GM03348 (cell line): ENCODE measurements at places on chromosomes 1 and 21.

DNA sequence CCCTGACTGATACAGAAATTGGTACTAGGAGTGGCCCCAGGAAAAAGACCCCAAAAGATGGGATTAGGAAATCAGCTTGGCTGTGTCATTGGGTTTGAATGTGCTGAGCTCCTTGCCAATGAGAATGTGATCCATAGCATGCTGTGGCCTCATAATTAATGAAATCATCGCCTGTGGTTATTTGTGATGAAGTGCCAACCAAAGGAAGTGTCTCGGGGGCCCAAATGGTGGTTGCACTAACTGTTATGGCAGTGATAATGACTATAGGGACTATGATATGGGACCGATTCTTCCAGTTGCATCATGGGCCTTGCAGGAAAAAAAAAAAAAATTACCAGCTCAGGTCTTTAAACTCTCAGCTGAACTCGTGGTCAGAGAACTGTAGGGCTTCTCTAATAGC is 15.4 kb upstream of the ZDHHC18 start:
- DNase-seq: no peak

DNA sequence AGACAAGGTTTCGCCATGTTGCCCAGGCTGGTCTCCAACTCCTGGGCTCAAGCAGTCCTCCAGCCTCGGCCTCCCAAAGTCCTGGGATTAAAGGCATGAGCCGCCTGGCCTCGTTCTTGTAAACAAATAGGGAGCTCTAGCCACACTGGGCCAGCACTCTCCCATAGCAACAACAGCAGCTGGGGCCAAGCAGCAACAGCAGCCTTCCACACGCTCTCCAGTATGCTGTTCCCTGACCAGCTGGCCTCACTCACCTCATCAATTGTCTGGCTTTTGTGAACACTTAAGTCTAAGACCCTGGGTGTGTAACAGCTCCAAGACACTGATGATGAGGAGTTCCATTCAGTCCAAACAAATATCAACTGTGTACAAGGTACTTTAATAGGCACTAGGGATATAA is 16.9 kb upstream of the GLIS1 start:
- no peak for DNase-seq

DNA sequence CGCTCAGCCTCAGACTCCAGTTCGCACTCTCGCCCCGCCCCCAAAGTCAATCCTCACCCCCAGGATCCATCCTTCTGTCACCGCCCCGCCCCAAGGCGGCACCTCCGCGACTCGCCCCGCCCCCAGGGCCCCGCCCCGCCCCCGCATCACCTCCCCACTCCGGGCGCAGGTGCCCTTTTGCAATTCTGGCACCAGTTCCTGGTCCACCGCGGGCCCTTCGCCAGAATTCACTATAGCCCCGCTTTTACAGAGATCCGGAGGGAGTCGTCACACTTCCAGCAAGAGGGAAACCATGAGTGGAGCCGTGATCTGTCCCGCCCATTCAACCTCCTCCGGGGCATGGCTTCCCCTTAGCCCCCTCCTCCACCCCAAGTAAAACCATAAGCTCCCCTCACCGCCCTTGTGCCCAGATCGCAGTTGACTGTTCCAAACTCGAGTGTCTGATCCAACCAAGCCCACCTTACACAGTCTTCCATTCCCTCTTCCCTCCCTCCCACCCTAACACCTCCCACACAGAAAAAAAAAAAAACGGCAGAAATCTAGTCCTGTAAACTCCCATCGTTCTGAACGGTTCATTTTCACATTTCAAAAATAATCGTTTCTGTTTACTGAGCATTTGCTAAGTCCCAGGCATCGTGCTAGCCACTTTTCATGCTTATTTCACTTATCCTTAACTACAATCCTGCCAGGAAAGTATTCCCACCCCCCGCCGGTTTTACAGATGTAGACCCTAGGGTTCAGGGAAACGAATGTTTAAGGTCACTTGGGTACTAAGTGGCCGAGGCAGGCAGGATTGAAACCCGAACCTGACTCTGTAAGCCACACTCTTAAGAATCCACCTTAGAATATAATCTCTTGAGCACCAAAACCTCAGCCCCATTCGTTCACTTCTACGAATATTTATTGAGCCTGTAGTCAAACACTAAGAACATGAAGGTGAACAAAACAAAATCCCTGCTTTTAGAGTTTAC is 1.3 kb upstream of the DNAJC16 start:
- DNase-seq: no peak

GRCh38 chr1:207606362-207606755 is 38.6 kb upstream of the CR1L start:
- DNase-seq: no peak

GRCh38 chr1:25703671-25704266 is 87.2 kb downstream of the MAN1C1 start:
- DNase-seq: no peak

- DNase-seq: peak; percentile 63
Observed at GRCh38 chr1:8423269-8423691, 105.4 kb downstream of the SLC45A1 start.

GRCh38 chr1:22673486-22674409 is 20.7 kb downstream of the C1QB start:
- peak; percentile 85 for DNase-seq

DNA sequence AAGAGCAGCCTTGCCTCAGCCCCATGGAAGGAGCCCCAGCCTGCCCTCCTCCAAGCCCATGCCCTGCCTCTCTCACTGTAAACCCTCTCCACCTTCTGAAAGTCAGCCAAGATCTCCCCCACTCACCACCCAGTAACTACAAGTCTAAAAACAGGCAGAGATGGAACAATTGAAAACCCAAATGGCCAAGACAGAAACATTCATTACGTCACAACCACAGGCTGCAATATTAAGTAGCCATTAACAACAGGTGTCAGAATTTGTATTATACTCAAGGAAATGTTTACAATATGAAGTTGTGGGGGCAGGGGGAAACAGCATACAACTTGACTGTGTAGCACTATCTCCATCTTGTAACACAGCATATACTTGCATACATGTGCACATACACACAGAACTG is 2.4 kb downstream of the IRF6 start:
- no peak for DNase-seq

GRCh38 chr21:41749286-41749685 is 17.6 kb downstream of the RIPK4 start:
- DNase-seq: no peak
